ENCODE measurements at places on chromosomes 2 and 18.

- DNase-seq = no peak
Measured at GRCh38 chr2:74735564-74735963, 81.5 kb downstream of the SEMA4F start.

DNA sequence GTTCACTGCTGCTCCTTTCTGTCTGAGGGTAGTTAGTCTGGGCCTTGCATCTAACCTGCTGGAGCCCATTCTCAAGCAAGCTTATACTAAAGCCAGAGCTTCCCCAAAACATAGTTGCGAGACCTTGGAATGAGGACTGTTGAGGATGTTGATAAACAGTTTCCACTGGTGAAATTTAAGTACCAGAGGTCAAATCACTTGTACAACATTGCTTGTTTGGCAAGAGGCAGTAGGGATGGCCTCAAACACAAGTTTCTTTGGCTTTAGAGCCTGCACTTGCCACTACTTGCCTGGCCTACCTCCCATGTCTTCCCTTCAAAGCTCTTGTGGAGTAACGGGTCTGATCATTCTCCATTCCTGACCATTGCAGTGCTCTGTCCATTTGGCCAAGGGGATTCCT, 262.7 kb downstream of the FHOD3 start:
- DNase-seq = no peak

GRCh38 chr18:78698914-78699313, 280.7 kb upstream of the SALL3 start:
- no peak for DNase-seq

DNA sequence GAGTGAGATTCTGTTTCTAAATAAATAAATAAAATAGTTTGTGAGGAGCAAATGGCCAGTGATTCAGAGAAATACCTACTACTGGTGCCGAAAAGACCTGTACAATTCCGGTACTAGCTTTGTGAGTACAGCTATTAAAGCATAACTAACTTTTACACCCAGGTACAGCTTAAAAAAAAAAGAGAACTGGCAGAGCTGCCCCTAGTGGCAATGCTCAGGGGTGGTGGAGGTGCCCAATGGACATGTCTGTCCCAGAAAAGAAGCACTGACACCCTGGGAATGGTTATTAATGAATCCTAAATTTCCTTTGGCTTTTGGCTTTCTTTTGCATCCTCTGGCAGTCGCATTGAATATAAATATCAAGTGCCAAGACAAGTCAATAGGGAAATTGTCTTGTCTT, 87.0 kb downstream of the LIPG start:
- no peak for DNase-seq

DNA sequence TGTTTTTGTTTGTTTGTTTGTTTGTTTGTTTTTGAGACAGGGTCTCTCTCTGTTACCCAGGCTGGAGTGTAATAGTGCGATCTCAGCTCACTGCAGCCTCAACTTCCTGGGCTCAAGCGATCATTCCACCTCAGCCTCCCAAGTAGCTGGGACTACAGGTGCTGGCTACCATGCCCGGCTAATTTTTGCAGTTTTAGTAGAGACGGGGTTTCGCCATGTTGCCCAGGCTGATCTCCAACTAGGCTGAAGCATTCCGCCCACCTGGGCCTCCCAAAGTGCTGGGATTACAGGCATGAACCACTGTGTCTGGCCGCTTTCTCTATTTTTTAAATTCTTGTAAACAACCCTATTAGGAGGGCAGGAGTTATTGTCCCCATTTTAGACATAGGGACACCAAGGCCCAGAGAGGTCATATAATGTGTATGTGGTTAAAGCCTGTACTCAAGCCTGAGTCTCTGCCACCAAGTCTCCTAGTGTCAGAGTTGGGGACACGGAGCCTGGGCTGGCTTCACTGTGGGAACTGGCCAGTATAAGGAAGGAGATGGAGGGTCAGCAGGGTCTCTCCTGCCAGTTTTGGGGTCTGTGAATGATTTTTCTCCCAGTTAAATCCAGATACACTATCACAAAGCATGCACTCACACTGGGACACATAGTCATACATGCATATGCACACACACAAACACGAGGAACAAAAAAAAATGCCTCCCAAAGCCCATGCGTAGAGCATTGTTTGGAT, 27.5 kb upstream of the MCFD2 start:
- DNase-seq = no peak

- DNase-seq = no peak
Measured at GRCh38 chr18:42860548-42860947, 254.9 kb downstream of the RIT2 start.

DNA sequence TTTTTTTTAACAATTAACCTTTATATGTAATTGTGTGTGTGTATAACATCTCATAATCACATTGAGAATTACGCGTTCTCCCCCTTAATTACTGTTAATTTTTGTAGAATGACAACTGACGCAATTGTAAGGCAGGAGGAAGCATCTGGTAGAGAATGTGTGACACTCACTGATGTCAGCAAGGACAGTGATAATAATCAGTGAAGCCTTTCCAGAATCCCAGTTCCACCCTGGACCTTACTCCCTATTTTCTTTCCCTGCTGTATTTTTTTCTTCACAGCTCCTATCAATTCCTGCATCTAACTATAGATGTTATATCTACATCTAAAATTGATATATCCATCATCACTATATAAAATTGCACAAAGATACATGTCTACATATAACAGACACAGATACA, 16.1 kb upstream of the STRN start:
- DNase-seq = no peak

DNA sequence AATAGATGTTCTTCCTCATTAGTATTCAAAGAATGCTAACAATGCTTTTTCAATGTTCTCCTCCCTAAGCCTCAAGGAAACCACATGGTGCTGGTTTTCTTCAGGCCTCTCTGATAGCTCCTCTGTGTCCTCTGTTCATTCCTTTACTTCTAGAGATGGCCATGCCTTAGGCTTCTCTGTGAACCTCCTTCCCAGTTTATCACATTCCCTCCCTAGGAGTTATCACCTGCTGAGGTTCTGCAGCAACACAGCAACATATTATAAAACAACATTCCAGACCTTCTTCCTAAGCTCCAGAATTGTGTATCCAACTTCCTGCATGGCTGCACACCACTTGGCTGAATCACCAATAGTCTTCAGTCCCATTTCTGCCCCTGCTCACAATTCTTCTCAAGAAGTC, 325.5 kb downstream of the IRS1 start:
- DNase-seq = no peak

GRCh38 chr2:62415019-62415431, 91.0 kb downstream of the TMEM17 start:
- no peak for DNase-seq

Data from EL (cell line).